Cerebellar nuclear complex (tissue), 1 donor: ENCODE measurements at places on chromosomes 4 and X.

- no peak for DNase-seq
Measured at GRCh38 chr4:113604955-113605354, 156.6 kb downstream of the CAMK2D start.

DNA sequence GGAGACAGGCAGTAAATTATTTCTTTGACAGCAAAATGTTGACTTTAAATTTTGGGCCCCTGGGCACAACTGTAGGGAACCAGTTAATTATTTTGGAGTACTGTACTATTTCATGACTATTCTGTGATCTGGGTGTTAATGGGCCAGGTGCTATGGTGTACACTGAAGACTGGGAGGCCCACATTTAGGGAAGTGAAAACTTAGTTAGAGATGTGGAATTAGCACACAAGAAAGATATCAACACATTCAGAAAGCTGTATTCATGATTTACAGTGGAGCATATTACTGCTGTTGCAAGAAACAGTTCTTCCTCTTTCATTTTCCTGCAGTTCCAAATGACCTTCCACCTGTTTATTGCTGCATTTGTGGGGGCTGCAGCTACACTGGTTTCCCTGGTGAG, 12.4 kb downstream of the PLP1 start:
- no peak for DNase-seq

DNA sequence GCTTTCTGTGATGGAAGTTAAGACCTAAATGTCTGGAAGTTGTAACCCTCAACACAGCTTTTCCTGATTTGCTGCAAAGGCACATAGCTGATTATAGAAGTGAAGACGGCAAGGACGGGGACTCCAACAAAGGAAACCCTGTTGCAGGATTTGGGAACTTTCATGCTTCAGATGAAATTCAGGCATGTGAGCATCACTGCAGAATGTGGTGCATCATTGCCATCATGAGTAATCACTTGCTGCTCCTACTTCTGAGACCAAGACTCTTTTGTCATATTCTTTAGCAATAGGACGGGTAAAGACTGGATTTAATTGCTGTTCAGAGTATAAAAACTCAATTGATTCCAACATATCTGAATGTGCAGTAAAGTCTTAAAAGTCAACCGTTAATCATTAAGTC, 35.8 kb downstream of the YIPF6 start:
- no peak for DNase-seq

GRCh38 chr4:14853176-14853943, 148.9 kb upstream of the CPEB2 start:
- DNase-seq: no peak

- DNase-seq: no peak
Measured at GRCh38 chrX:130418740-130419139, 17.0 kb downstream of the RBMX2 start.
